Activated CD8-positive, alpha-beta memory T cell treated with anti-CD3 and anti-CD28 coated beads for 48 hours (primary cell): ENCODE measurements at places on chromosomes 13 and 19.

GRCh38 chr13:99721606-99722337, 220.5 kb downstream of the TM9SF2 start:
- DNase-seq = no peak

GRCh38 chr19:16834747-16835146, 5.5 kb downstream of the SIN3B start:
- no peak for DNase-seq

DNA sequence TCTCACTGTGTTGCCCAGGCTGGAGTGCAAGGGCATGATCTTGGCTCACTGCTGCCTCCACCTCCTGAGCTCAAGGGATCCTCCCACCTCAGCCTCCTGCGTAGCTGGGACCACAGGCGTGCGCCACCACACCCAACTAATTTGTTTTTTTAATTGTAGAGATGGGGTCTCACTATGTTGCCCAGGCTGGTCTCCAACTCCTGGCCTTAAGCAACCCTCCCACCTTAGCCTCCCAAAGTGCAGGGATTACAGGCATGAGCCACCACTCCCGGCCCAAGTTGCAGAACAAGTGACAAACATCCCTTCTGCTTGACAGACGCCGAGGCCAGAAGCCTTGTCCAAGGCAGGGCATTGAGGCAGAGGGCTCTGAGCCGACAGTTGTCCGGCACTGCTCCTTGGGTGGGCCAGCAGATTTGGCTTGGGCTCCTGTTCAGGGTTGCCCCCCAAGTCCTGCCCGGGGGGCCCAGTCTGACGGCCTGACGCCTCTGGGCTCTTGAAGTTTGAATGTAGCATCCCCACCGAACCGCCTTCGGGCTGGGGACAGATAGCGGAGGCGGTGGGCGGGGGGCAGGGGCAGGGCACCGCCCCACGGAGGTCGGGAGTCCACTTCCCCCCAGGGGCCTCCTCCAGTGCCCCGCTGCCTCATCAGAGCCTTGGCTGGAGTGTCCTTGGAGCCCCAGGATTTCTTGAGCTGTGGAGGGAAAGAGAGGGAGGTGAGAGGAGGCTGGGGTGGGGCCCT, 5.7 kb upstream of the SPACA4 start:
- DNase-seq = no peak

GRCh38 chr19:17824339-17824738, 3.0 kb upstream of the INSL3 start:
- DNase-seq = no peak

- no peak for DNase-seq
These were observed 763 bp downstream of the POLD1 start for GRCh38 chr19:50384685-50385535.

DNA sequence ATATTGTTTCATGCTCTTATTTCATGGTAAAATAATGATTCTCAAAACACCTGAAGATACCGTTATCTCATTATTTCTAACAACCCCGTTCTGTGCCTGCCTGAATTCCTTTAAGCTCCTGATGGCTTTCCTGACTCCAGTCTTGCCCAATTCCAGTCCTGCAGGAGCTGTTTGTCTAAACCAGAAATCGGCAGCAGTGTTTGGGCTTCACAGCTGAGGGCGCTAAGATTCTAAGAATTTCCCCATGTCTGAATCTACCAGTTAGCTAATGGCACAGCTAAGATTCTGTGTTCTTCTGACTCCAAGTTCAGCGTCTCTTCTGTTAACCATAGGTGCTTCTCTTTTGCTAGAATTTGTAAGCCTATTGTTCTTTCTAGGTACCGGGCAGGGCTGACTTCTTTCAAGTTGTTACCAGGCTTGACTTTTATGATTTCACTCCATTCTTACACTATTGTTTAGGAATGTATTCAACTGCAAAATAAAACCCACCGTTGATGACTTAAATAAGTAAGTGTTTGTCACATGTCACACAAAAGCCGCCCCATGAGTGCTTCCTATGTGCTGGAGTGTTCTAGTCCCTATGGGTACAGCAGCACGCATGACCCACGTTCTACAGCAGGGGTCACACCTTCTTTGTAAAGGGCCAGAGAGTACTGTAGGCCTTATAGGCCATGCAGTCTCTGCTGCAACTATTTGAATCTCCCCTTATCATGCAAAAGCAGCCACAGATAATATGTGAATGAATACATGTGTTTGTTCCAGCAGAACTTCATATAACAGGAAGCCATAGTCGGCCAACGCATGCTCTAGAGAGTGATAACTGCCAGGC, 168.3 kb upstream of the RNF113B start:
- DNase-seq = no peak

DNA sequence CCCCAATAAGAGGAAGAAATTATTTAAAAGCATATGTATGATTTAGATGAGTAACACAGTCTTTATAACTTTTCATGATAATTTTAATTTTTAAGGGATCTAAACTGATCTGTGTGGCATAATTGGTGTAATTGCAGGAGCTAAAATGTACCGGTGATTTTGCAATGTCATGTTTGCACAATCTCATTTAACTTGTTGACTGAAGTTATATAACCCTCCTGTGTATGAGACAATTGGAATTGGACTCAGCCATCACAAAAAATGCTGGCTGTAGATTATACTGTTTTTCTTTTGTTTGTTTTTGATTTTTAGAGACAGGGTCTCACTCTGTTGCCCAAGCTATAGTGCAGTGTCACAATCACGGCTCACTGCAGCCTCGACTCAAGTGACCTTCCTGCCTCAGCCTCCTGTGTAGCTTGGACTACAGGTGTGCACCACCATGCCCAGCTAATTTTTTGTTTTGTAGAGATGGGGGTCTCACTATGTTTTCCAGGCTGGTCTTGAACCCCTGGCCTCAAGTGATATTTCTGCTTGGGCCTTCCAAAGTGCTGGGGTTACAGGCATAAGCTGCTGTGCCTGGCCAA, 26.1 kb downstream of the FGF9 start:
- DNase-seq = no peak
